Suppressor macrophage treated with lipopolysaccharide for 1 hour (primary cell): ENCODE measurements at places on chromosomes 4 and X.

DNA sequence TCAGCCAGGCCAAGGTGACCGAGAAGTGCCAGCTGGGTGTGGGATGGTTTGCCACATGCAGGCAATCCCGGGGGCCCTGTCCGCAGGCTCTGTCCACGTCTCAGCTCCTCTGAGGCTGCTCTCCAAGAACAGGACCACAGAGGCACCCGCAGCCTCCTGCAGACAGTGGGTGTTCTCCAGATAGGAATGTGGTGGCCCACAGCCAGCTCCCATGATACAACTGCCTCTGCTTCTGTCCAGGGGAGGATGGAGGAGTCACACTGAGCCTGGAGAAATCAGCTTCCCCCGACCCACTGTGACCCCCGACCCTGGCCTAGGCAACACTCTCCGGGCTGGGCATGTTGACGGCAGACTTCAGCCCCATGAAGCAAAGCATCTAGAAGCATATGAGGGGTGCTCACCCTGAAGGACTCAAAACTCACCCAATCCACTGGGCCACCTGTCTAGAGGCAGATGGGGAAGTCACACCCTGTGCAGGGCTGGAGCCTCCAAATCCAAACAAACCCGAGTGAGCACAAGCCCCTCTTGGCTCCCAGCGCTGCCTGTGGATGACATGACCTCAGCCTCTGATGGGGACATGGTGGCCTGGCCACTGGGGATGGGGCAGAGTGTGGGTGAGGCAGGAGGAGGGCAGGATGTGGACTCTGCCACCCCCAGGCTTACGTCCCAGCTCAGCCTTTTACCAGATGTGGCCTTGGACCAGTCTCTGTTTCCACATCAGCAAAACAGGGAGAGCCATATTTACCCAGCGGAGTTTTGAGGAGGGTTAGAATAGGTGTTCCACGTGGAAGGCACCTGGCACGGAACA, 102.3 kb downstream of the PSAPL1 start:
- no peak for DNase-seq

DNA sequence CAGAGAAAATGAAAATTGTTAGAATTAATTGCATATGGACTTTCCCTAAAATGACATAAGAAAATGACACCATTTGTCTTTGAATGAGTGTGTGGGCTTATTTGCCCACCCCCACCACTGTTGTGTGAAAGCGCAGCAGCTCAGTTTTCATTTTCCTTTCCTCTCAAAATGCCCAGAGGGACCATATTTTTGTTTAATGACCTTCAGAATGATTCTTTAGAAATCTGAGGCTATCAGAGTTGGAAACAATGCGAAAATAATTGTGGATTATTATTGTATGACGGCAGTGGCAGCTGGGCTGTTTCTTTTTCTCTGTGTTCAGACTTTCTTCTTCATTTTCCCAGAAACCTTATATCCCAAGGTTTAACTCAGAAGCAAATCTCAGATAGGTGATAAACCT, 44.6 kb upstream of the TEX13A start:
- no peak for DNase-seq

- no peak for DNase-seq
Measured at GRCh38 chr4:85495621-85496020, 20.7 kb downstream of the ARHGAP24 start.

GRCh38 chrX:123713434-123713833, 19.4 kb downstream of the THOC2 start:
- no peak for DNase-seq

DNA sequence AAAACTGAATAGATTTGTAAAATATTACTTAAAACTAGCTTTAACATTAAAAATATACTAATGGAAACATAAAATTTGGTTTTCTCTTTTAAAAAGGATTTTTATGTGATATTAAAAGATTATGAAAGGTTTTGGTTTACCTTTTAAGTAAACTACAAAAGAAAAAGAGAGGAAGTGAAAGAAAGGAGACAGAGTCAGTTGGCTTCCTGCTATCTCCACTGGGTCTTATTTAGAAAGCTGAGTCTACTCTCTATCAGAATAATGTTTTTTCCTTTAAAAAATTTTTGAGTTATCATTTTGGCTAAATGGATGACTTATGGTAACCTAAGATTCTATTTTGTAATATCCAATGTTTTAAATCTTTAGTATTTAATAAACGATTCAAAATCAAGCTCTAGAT, 21.6 kb upstream of the ATP8A1 start:
- no peak for DNase-seq

GRCh38 chr4:122798917-122799316, 27.7 kb upstream of the FGF2 start:
- no peak for DNase-seq

DNA sequence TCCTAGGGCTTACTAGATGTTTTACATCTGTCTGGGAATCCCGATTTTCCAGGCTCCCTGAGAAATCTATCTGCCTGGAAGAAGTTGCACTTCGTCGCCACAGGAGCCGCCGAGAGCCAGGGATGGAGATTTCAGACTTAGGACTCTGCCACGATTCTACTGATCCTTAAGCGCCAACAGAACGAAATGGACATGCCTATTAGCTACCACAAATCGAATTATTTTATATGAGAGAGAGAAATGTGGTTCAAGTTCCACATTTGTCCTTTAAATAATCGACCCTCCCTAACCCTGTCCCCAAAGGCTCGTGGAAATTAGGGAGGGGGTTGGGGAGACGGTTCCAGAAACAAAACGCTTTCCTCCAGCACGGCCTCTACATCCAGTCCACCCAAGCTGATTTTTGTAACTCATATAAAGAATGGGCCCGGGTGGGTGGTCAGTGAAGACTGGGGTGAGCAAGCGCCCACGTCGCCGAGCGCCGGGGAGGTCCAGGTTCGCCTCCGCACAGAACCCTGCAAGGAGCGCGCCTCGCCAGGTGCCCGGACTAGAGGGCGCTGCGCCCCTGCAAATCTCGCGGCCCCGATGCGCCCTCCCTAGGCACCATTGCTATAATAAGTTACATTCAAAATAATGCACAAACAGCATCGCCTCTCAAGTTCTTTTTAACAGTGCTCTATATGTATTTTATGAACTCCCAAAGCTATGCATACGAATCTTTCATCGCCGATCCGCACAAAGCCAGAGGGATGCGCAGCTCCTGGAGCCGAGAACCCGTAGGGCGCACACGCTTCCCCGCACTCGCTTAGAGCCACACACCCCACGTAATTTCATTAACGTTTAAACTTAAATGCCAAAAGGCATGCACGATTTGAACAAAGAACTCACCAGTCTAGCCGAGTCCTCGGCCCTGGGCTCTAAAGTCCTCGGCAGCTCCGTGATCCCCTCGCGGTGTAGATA, 2.1 kb upstream of the FAT1 start:
- DNase-seq: no peak

DNA sequence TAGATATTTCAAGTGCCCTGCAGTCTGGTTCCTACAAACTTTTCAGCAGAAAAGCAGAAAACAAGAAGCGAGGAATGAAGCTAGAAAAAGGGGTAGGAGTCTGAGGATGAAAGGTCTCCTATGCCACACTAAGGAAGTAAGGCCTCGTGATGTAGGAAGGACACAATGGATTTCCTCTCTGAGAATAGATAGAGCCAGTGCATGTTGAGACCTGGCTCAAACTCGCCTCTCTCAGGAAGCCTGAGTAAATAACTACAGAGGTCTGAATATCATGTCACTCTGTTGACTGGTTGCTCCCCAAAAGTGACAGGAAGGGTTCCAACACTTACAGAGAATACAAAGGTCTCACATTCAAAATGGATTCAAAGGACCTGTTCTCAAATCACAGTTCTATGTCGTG, 93.3 kb downstream of the GRIA3 start:
- DNase-seq: no peak

GRCh38 chrX:30568136-30568535, 9.4 kb downstream of the TASL start:
- peak; percentile 37 for DNase-seq

GRCh38 chrX:40473460-40474204, 107.1 kb upstream of the ATP6AP2 start:
- DNase-seq: no peak

DNA sequence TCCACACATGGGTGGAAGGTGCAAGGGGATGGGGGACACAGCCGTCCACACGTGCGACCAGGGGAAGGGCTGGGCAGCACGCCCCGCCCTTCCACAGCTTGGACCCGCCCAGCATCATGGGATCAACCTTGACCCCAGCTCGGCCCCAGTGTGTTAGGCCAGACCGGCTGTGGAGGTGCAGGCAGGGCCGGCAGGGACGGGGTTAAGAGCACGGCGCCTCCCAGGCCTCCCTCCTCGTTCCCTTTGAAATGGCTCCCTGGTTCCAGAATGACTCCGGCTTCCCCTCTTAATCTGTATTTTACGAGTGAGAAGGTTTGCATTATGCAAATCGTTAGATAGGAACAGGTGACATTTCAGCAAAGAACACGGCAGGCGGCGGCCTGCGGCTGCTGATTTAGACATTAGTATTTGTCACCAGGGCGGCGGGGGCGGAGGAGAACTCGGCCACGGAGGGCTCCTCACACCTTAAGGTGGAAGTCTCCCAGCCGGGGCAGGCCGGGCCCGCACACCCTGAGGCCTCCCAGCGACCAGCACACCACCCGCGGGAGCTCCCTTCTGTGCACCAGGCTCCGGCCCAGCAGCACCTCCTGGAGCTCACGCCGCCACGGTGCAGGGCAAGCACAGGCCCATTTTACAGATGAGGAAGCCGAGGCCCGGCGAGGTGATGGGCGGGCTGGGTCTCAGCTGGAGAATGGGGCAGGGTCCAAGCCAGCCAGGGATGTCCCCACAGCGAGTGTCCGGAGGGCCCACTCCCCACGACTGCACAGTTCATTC, 116.1 kb downstream of the FAM53A start:
- DNase-seq: no peak

DNA sequence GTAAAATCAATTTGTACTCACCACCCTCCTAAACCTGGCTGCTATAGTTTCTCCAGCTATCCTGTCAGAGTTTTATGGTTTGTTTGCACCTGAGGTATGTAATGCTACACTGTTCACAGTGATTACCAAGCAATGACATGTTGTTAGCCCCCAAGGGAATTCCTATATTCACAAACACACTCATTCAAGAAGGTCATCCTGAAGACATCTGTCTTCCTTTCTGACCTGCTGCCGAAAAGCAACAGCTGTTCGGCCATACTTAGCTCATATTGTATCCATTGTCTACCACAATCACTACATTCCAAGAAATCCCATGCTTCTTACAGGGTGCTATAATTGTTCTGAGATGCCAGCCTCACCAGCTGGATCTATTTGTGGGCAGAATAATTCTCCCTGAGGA, 160.1 kb upstream of the GYPA start:
- DNase-seq: no peak

DNA sequence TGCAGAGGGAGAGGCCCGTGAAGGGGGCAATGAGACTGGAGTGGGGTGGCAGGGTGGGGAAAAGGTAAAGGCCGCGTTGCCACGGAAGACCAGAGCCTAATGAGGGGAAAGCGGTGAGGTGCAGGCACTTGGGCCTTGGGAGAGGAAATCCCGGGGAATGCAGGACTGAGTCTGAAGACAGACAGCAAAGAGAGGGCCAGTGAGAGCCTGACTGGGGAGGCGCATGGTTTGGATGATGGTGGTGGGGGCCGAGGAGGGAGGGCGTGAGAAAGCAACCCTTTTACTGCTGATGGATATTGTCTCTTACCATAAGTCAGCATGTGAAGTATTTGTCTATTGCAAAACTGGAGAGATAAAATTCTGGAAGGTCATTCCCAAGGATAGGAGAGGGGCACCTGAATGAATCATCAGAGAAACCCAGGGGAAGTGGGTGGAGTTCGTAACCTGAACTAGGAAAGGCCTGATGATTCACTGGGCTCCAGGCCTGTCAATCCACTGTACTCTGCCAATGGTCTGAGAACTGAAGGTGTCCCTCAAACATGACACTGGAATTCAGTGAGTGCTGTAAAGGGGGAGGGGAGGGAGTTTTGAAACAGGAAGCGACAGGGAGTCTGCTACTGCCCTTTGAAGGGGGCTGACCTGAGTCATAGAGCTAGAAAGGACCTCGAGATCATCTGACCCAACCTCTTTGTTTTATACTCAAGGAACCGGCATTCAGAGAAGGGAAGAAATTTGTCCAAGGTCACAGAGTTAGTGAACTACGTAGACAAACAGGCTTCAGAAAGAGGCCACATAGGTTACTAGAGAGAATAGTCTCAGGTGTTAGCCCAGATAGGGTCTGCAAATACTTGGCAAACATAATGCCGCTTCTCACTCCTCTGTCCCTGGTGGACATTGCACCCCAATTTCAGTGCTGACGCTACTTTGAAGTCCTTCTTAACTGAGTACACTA, 52.2 kb downstream of the NALF2 start:
- DNase-seq: peak; percentile 1
